ENCODE measurements at places on chromosomes 2 and 18.
A peak's percentile ranks its signal among the peaks of the same experiment; 100 is the strongest.

- no peak for DNase-seq
Measured at GRCh38 chr2:51472783-51473182, 440.9 kb upstream of the NRXN1 start.

- peak; percentile 12 for DNase-seq
Measured at GRCh38 chr2:714005-714741, 37.0 kb upstream of the TMEM18 start.

DNA sequence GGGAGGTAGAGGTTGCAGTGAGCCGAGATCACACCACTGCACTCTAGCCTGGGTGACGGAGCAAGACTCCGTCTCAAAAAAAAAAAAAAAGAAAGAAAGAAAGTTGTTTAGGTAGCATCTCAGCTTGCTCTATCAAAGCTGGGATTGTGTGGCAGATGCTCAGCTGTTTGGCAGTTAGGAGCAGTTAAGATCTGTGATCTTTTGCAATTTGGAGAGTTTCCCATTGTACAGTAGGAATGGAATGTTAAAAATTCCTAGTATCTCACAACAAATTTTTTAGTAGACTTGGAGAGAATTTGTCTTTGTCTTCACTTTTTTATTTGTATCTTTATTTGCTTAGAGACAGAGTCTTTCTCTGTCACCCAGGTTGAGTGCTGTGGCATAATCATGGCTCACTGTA, 122.9 kb upstream of the UNC80 start:
- no peak for DNase-seq

- no peak for DNase-seq
Measured at GRCh38 chr18:44474067-44474411, 206.6 kb upstream of the SETBP1 start.

All from activated T-cell treated with anti-CD3 and anti-CD28 coated beads for 24 hours (primary cell).